ENCODE measurements at places on chromosomes 16 and 17.
A peak's percentile ranks its signal among the peaks of the same experiment; 100 is the strongest.

- DNase-seq, result no peak
These were observed 732 bp upstream of the RPL27 start for GRCh38 chr17:42997390-42997983.

GRCh38 chr17:15119968-15120367, 145.2 kb downstream of the PMP22 start:
- no peak for DNase-seq

- DNase-seq, result peak; percentile 83
These were observed 19.3 kb downstream of the CDH1 start for GRCh38 chr16:68756239-68756915.

- DNase-seq, result no peak
These were observed 75.0 kb upstream of the WSB1 start for GRCh38 chr17:27218719-27219488.

- no peak for DNase-seq
These were observed 20.9 kb downstream of the CSNK1D start for GRCh38 chr17:82252511-82253178.

DNA sequence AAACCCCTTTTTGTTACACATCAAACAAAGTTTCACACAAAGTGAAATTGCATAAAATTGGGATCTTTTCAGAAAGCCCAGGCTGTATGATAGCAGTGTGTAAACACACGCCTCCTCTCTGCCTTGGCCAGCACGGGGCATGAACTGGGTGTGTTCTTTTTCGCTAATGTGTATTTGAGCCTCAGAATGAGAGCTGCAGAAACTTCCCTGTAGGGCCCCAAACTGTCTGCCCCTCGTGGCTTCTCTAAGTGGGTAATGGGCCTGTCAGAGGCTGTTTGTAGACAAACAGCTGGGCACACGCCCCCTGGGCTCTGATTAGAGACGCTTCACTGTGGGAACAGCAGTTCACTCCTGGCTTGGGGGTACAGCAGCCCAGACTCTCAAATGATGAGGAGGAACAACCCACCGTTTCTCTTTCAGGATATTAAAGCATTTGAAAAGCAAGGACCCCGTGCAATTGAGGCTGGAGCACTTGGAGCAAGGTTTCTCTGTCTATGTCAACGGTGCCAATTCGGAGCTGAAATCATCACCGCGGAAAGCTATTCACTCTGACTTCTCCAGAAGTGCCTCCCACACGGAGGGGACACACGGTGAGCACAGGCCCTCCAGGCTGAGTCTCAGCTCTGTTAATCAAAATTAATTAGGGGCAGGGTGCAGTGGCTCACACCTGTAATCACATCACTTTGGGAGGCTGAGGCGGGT, 78.4 kb downstream of the KATNIP start:
- no peak for DNase-seq

DNA sequence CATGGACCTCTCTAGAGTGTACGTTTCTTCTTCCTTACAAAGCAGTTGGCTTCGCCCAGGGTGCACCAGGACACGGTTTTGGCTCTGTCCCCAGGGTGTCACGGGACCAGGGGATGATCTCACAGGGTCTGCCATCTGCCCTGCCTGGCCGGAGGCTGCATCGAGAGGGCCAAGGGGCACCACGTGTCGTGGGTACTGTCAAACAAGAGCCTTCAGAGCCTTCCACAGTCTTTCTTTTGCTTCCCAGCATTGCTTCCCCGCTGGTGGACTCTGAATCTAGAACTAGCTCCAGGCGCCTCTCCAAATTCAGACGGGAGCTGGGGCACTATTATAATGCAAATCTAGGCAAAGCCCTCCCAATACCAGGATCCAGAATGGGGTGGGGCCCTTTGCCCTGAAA, 47.9 kb downstream of the MAPT start:
- no peak for DNase-seq

DNA sequence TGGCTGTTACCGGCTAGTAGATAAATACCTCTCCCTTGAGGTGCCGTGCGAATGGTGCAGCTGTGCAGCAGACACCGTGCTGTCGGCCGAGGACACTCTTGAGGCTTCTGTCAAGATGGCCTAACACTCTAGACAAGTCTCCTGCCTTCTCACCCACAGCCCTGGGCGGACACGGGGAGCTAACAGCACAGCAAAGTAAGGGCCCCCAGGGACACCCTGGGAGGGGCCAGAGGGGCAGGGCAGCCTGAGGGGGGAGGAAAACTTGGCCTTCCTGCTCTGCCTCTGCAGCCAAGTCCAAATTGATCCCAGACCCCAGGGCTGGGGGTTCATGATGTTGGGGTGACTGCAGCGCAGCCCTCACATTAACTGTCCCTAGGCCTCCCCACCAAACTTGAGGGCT, 210.2 kb downstream of the RPTOR start:
- DNase-seq, result no peak

GRCh38 chr17:58121925-58122324, 26.3 kb upstream of the OR4D1 start:
- no peak for DNase-seq

GRCh38 chr16:78249056-78249455, 149.6 kb downstream of the WWOX start:
- no peak for DNase-seq

DNA sequence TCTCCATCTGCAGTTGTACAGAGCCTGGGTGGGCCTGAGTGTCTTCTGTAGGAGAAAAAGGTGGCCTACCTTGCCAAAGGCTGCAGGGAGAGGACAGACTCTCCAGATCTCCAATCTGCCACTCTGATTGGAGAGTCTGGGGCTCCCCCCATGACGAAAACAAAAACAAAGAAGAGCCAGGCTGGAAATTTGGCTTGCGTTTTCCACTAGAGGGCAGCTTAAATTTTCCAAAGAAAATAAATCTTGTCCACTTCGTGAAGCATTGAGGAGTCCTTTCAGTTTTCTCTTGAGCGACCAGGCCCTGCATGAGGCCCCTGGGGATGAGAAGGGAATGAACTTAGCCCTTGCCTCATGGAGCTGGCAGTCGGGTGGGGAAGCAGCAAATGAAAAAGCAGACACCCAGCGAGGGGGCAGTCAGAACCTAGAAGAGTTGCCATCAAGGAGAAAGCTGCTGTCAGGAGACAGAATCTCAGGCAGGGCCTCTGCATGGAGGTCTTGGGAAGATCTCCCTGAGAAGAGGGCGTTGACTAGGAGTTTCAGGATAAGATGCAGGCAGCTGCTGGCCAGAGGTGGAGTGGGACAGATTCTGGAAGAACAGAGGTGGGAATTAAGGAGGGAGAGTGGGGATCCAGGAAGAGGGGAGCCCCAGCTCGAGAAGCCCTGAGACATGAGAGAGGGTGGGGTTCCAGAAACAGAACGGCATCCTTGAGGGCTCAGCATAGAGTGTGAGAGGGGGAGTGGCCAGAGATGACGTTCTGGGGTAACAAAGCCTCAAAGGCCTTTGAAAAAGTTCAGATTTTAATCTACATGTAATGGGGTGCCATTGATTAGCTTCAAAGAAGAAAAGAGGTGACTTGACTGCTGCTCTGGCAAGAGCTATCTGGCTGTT, 8.4 kb upstream of the SHCBP1 start:
- no peak for DNase-seq

GRCh38 chr16:84234321-84235241, 5.2 kb downstream of the KCNG4 start:
- DNase-seq, result no peak

- DNase-seq, result no peak
These were observed 8.0 kb upstream of the KRTAP4-12 start for GRCh38 chr17:41131979-41132378.

GRCh38 chr16:14289692-14290340, 218.7 kb downstream of the MRTFB start:
- no peak for DNase-seq

GRCh38 chr16:86781046-86781445, 202.7 kb downstream of the FOXL1 start:
- DNase-seq, result no peak

DNA sequence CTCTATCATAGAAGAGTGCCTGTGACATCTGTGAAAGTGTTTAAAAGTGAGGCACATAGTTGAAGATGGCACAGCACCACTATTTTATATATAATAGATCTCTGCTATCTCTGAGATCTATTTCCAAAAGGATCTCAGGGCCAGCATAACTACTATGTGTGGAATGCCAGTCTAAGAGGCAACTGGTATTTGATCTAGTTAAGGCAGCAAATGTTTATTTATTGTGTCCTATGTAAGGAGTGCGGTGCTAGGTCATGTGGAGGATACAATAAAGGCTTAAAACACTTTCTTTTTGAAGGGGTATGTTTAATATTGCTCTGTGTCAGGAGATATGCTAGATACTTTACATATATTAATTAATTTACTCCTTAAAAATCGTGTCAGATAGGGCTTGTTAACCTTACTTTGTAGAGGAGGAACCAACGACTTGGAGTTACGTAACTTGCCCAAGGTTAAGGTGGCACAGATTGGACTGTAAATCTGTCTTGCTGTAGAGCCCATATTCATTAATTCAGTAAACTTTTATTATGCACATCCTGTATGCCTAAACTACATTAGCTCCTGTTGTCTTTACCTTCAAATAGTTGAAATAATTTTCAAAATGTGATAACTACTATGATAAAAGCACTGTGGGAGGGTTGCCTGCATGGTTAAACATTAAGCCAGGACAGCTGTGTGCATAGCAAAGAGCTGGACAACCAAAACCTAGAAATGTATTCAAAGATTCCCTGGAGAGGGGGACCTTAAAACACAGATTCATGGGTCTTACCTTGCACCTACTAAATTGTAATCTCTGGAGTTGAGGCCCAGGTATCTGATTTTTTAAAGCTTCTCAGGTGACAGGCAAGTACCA, 83.3 kb downstream of the NLK start:
- no peak for DNase-seq

- DNase-seq, result no peak
These were observed 3.9 kb upstream of the RAB40B start for GRCh38 chr17:82702231-82702927.
